ENCODE measurements at places on chromosomes 7 and 10. TPM values are rescaled to one million over a fixed set of nuclear protein-coding genes. Genes with fewer than 3 reads are reported as not detected.

GPRIN2 gene
- total RNA-seq, result not detected

GRCh38 chr7:131655866-131656265 lies 99.4 kb upstream of the PODXL start:
- no peak for DNase-seq

RBM20 gene
- total RNA-seq, result 0.09 TPM

- no peak for DNase-seq
These were observed 42.7 kb downstream of the CFAP46 start for GRCh38 chr10:132899751-132900065.

DNA sequence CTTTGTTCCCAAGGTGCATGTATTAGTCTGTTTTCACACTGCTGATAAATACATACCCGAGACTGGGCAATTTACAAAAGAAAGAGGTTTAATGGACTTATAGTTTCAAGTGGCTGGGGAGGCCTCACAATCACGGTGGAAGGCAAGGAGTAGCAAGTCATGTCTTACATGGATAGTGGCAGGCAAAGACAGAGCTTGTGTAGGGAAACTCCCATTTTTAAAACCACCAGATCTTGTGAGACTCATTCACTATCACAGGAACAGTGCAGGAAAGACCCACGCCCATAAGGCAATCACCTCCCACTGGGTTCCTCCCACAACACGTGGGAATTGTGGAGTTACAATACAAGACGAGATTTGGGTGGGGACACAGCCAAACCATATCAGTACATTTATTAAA lies 92.9 kb downstream of the PPP1R3C start:
- no peak for DNase-seq

TMEM213 gene
- not detected for total RNA-seq

DNA sequence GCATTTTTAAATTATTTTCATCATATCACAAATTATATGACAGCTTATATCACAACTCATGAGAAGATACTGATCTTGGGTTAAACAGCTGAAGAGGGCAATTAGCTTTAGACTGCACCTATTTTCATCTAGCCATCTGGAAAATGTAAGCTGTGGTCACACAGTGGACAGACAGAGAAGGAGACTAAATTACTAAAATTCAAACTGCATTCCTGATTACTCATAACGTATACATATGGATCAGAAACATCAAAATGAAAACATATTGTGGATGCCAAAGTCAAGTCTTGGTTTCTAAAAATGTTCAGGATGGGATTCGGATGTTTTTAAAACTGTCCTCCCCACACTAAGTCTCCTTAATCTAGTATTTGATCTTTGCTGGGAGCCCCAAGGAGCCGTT lies 6.6 kb downstream of the BBIP1 start:
- no peak for DNase-seq

DNA sequence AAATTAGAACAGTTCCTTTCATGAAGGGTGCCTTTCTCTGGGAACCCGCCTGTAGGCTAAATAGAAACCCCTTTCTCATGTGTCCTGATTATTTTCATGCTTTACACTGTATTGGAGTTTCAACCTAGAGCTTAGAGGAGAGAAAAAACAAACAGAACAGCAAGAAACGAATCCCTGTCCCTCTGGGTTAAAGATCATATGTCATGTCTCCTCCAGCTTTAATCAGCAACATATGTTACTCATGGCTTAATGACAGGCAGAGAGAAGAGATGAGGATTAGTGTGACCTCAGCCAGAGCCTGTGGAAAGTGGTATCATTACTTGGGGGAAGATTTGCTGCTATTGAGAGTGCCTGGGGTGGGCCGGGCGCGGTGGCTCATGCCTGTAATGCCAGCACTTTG lies 32.1 kb downstream of the CRCP start:
- DNase-seq, result no peak

- no peak for DNase-seq
These were observed 3.3 kb upstream of the CYP51A1 start for GRCh38 chr7:92137557-92137956.

EBLN1 gene
- total RNA-seq, result not detected

SHTN1 gene
- 0.38 TPM for total RNA-seq

RPP30 gene
- total RNA-seq, result 123 TPM

DNA sequence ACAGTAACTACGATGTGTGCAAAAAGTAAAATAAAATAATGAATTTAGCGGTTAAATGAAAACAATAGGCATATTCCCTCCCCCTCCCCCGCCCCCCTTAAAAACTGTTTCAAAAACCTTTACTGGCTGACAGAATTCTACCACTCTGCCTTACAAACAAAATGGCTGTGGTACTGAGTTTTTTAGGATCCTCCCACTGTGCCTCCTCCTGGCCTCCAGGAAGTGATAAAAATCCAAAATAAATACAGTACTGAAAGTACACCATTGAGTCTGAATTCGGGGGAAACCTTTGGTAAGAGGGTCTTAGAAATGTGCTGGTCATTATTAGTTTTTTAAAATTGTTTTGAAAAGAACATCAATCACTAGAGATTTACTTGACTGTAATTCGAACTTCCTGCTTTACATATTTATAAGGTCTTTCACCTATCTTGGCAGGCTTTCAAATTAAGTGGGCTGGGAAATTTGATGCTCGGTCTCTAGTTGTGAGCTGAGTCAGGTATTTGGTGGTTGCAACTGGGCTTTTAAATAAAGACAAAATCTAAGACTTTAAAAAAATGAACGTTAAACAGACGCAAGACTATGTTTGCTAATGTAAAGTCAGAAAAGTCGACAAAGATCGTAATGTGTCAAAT lies 32.5 kb upstream of the EPC1 start:
- DNase-seq, result peak; percentile 70

GRCh38 chr7:5701085-5701914 lies 80.2 kb downstream of the RNF216 start:
- peak; percentile 27 for DNase-seq

Measured in CD8-positive, alpha-beta memory T cell (primary cell).